Anterior cingulate cortex (tissue), 58 donors: ENCODE measurements at places on chromosomes 11 and 22.
A peak's percentile ranks its signal among the peaks of the same experiment; 100 is the strongest.

DNA sequence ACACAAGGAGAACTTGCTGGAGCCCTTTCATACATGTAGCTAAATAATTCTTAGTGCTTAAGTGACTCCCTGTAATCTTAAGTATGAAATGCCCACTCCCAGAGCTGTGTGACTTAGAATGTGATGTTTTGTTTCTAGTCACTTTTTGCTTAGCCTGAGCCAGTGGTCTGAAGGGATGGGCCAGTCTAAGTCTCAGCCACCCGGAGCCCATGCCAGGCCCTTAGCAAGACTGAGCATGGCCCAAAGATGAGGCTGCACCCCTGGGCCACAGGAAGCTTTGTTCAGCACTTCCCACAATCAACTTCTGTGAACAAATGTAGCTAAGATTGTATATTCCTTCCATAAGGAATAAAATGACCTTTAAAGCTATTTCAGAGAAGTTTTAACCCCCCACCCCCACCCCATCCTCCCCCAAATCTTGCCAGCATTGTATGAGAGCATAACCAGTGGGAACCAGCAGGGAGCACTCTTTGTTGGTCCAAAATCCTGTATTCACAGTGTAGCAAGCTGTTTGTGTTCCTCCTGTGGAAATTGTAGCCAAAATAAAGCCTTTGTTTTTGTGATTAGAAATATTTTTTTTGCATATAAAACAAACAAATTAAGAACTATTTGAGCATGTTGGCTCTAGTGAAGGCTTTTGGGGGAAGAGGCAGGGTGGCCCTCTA is 73.8 kb upstream of the GAL start:
- no peak for DNase-seq

DNA sequence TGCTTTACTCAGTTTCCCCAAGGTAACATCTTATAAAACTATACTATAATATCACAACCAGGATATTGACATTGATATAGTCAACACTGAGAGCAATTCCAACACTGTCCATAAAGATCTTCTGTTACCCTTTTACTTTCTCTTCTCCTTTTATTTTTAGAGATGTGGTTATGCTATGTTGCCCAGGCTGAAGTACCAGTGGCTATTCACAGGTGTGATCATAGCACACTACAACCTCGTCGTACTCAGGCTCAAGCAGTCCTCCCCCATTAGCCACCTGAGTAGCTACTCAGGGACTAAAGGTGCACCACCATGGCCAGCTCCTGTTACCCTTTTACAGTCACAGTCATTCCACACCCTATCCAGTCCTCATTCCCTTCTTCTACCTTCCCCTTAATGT is 119.7 kb downstream of the CWF19L2 start:
- no peak for DNase-seq

DNA sequence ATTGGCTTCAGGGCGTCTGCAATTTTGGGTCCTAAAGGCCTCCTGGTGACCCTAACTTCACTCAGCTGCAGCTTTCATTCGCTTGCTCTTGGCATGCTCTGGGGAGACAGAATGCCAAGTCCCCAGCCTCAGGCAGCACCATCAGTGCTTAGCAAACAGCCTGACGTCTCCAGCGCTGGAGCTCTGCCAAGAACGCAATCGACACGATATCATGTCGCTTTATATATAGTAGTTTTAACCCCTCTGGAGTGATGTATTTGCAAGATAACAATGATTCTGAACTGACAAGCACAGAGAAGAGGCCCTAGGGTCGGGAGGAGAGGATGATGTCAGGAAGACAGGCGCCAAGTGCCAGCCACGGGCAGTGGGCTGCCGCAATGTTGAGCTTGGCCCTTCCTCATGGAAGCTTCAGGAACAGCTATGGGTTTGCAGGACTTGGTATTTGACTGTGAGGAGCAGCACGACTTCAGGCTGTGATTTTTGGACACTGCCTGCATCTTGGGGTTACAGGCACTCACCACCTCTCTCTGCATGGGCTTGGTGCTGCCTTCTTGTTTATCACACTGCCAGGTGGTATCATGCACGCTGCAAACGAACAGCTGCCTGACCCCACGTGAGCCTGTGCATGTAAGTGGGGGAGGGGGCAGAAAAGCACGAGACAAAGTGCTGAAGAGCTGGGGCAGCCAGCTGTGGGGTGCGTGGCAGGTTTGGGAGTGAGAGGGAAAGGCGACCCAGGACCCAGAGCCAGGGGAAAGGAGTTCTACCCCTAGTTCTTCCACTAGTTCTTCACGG is 26.1 kb downstream of the B3GAT1 start:
- peak; percentile 55 for DNase-seq

DNA sequence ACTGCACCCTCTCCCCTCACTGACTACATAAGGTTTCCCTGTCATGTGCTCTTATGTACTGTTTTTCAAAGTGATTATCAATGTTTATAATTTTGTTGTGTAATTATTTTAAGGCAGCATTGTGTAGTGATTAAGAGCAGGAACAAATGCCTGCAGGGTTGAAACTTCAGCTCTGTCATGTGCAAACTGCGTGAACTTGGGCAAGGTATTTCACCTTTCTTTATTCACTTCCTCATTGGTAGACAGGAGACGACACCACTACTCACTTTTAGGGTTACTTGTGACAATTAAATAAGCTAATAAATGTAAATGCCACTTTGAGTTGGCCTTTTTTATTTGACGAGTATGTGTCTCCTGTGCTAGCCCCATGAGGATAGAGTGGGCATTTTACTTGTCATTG is 86.5 kb upstream of the E2F8 start:
- no peak for DNase-seq

- DNase-seq = no peak
Measured at GRCh38 chr22:47115921-47116320, 353.5 kb downstream of the TBC1D22A start.

DNA sequence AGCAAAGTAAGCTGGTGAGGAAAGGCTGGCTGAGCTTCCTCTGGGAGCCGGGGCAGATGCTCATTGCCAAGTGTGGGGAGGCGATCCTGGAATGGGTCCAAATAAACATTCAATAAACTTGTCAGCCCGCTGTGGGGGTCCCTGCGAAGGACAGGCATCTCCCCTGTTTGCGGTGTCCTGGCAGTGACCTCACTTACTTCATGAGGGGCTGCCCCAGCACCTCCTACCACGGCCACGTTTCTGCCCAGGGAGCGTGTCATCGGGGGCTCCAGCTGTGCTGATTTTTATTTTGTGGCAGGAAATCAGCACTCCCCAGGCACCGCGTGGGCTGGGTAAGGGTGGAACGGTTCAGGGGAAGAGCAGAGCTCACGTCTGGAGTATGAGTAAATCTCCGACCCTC is 493.9 kb upstream of the B3GAT1 start:
- DNase-seq = no peak

DNA sequence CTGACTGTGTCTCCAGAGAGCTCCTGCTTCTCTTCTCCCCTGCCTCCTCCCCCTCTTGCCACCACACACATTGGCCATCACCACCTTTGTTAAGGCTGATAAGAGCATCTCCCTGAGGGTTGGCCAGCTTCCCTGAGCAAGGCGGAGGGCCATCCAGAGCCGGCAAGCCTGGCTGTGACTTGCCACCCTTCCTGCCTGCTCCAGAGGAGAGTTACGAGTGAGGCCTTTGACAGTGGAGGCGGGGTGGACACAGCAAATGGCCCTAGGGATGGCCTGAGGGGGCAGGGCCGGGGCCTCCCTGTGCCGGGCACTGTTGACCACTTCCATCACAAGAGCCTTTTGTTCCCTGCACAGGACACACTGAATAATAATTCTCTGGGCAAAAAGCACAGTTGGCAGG is 5.4 kb downstream of the FREY1 start:
- no peak for DNase-seq

DNA sequence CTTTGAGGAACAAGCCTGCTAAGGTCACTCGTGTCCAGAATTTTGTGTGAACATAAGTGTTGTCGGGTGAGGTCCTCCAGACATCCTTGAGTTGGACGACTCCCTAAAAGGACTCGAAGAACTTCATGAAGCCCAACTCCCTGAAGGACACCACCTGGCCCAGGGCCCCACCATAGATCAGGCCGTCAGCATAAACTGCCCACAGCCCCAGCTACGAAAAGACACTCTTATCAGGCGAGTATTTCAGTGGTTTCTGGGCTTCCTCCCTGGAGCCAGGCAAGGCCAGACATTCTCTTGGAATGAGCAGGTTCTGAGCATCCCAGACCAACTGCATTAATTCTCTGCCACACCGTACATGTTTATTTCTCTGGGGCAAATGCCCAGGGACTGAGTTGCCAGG is 170.1 kb downstream of the IGLL1 start:
- DNase-seq = no peak

GRCh38 chr11:66969584-66970225 is 5.4 kb upstream of the C11orf86 start:
- DNase-seq = no peak

GRCh38 chr11:42161886-42162285 is 702.4 kb upstream of the LRRC4C start:
- DNase-seq = no peak
